Activated naive CD4-positive, alpha-beta T cell treated with Interleukin-2 at 50 U/mL for 16 hours (primary cell): ENCODE measurements at places on chromosomes 6 and 20.

DNA sequence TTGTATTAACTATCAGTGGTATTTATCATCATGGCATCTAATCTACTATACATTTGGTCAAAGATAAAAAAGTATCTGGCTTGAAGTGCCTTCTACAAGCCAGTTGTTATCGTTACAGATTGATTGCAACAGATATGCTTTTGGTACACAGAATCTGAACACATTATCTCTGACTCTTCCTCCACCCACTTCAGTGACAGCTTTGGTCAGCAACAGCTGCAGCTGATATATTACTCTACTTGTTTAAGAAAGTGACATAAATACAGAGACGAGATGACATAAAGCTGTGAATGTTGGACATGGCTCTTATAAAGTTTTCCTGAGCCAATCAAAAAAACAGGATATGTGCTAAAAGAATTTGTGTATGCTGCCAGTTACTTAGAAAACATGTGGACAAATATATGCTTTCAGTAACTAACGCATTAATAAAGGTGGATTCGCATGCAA, 77.6 kb downstream of the HIVEP2 start:
- DNase-seq, result no peak

DNA sequence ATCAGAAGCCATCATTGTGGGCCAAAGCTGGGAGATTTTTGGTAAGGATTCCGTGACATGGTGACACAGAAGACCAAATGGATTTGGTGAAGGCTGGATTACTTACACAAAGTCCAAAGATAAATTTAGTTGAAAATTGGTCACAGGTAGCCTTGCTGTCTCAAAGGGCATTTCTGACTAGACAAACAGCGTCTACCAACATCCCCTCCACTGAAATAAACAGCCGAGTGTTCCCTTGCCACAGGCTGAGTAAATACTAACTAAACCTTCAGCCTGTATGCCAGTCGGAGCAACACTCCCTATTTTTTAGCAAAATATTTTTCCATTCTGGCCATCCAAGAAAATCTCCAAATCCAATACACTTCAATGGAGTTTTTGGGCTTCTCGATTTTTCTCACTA, 279.9 kb upstream of the CITED2 start:
- no peak for DNase-seq

- no peak for DNase-seq
These were observed 17.5 kb downstream of the TRERF1 start for GRCh38 chr6:42434237-42434636.

DNA sequence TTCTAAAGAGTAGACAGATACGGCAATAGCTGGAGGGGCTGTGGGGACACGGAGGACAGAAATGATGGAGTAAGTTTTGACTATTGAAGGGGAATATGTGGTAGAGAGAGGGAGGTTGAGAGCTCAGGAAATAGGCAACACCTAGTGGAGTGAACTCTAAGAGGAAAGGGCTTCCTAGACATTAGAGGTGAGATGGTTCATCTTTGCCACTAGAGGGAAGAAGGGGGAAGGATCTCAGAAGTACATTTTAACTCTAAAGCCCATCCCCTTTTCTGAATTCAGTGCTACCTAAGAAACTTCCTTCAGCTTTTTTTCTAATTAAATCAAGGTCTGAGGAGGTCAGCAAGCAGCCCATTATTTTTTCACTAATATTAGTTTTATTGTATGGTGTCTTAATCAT, 689.4 kb upstream of the MAP3K7 start:
- no peak for DNase-seq

- peak; percentile 66 for DNase-seq
These were observed 26.9 kb downstream of the SPATA2 start for GRCh38 chr20:49888212-49889000.

- DNase-seq, result no peak
These were observed 349.3 kb downstream of the FARS2 start for GRCh38 chr6:5610640-5611039.

- no peak for DNase-seq
These were observed 118.7 kb downstream of the CLIC5 start for GRCh38 chr6:45896783-45897441.

DNA sequence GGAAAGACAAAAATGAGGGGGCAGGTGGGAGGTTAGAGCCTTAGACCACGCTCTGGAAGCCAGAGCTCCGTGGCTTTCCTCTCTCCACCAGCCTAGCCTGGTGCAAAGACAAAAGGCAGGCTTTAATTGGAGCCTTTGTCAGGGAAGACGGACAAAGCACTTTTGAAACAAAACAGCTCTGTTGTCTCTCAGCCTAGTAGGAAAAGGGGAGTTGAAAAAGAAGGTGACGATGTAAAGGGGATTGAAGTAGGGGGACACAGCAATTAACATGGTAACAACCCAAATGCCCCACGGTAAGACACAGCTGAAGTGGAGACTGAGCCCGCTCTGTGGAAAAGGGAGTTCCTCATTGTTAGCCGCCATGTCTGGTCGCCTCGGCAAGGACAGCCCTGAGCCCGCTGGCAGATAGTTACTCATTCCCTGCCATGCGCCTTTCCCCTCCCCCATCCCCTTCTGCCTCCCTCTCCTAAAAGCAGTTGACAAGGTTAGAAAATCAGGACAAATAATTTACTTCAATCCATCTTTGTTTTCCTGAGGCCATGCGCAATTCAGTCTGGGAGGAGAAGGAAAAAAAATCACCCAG, 93.0 kb downstream of the TCP11 start:
- no peak for DNase-seq

DNA sequence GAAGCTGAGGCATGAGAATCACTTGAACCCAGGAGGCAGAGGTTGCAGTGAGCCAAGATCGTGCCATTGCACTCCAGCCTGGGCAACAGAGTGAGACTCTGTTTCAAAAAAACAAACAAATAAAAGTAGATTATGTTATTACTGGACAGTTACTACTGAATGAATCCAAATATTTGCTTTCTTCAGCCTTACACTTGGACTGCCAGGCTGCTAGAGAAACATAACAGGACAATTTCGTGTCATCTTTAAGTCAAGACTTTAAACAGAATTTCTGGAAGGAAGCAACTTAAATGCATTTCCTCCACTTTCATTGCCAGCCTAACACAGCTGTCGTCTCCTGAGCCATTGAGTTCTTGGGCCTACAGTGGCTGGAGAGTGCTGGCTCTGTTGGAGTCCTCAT, 42.0 kb upstream of the PRIM2 start:
- no peak for DNase-seq

- DNase-seq, result no peak
These were observed 36.4 kb upstream of the RPN2 start for GRCh38 chr20:37142708-37143107.

DNA sequence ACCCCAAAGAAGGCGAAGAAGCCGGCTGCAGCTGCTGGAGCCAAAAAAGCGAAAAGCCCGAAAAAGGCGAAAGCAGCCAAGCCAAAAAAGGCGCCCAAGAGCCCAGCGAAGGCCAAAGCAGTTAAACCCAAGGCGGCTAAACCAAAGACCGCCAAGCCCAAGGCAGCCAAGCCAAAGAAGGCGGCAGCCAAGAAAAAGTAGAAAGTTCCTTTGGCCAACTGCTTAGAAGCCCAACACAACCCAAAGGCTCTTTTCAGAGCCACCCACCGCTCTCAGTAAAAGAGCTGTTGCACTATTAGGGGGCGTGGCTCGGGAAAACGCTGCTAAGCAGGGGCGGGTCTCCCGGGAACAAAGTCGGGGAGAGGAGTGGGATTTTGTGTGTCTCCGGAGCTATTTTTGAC, 69.6 kb downstream of the HFE start:
- DNase-seq, result peak; percentile 51

DNA sequence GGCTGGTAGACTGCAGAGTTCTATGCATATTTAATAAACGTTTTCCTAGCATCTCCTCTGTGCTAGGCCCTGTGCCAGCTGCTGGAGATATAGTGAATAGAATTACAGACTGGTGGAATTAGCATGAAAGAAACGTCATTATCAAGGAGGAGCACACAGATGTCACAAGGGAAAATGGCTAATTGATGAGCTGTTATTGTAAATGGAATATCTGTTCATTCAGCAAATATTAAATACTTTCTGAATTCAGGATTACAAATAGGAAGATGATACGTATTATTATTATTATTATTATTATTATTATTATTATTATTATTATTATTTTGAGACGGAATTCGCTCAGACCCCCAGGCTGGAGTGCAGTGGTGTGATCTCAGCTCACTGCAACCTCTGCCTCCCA, 1.2 kb downstream of the AAR2 start:
- no peak for DNase-seq

GRCh38 chr6:126302191-126302590, 37.7 kb upstream of the CENPW start:
- no peak for DNase-seq

GRCh38 chr6:118813775-118814174, 80.2 kb upstream of the ASF1A start:
- DNase-seq, result peak; percentile 10

DNA sequence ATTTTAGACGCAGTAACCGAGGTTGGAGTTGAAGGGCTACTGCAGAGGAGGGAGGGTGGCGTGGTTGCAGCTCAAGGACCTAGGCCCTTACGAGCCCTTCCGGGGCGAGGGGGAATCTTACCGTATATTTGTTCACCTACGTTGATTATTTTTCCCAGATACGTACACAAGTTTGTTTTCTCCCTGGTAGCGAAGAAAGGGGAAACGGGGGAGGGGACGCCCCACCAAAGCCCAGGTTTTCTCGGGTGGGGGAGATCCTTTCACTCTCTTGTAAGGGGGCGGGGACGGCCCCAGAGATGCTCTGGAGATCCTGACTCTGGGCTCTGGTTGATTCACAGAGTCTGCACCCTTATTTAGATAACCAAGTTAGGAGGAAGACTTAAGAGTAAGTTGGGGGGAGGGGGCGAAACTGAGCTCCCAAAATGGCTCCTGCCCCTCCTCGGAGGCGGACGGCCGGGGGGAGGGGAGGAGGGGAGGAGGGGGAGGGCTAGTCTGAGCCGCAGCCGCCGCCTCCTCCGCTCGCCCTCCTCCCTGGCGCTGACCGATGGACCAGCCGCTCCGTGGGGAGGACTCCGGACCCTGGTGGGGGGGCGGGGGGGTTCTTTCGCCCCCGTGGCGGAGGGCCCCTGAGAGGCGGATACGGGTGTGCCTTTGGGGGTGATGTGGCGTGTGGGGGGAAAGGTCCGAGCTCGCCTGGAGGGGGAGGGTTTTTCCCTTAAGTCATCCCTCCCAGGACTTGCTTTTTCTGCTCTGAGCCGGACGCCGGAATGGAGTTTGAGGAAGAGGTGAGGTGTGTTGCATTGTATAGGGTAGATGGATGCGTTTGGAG, 2.2 kb downstream of the BRD2 start:
- peak; percentile 86 for DNase-seq

DNA sequence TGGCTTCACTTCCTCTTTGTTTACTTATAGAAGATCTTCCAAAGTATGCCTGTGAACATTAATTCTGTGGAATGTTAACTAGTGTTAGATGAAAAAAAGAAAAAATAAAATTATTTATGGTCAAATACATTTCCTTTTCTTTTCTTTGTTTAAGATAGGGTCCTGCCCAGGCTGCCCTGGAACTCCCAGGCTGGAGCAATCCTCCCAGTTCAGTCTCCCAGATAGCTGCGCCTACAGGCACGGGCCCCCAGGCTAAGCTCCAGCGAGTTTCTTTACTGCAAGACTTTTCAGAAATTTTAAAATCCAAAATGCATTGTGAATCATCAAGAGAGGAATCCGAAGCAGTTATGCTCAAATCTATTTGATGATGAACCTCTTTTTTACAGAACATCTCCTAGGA, 39.3 kb upstream of the IL20RA start:
- no peak for DNase-seq

DNA sequence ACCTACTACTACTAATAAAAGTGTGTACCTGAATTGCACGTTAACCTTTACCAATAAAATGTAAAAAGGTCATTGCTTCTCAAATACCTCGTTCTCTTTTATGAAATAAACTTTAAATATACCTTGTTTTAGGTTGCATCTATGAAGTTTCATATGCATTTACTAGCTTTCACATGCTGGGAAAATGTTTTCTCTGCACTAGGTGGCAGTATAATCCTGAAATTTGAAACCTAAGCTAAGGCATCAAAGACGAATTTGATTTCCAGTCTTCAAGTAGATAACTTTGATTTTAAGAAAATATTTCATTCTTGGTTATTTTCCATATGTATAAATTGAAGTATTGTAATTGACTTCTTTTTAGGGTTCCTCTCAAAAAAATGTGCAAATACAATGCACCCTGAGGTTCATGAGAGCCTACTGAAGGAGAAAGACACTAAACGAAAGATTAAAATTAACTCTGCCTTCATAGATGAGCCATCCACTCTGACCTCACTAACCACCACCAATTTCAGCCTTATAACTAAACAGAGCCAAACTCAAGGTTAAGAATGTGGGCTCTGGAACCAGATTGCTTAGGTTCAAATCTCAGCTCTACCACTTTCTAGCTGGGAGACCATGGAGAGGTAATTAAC, 7.3 kb upstream of the COL9A1 start:
- DNase-seq, result no peak

GRCh38 chr20:1951436-1952115, 42.3 kb downstream of the PDYN start:
- no peak for DNase-seq

DNA sequence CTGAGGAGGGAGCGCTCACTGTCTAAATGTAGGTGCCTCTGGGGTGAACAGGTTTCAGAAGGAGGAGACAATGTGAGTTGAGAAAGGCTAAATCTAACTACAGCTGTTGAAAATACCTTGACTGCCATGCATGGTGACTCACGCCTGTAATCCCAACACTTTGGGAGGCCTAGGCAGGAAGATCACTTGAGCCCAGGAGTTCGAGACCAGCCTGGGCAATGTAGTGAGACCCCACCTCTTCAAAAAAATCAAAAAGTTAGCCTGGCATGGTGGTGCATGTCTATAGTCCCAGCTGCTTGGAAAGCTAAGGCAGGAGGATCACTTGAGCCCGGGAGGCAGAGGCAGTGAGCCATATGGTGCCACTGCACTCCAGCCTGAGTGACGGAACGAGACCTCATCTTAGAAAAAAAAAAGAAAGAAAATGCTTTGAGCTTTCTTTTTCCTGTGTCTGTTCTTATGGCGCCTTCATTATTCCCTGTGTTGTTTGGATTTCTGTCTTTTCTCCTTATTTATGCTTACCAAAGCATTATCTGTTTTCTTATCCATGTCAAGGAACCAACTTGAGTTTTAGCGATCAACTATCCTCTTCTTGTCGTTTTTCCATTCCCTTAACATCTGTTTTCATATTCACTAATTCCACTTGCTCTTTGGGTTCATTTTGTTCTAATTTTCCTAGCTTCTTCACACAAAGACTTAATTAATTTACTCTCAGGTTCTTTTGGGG, 8.5 kb downstream of the SLC2A10 start:
- no peak for DNase-seq

DNA sequence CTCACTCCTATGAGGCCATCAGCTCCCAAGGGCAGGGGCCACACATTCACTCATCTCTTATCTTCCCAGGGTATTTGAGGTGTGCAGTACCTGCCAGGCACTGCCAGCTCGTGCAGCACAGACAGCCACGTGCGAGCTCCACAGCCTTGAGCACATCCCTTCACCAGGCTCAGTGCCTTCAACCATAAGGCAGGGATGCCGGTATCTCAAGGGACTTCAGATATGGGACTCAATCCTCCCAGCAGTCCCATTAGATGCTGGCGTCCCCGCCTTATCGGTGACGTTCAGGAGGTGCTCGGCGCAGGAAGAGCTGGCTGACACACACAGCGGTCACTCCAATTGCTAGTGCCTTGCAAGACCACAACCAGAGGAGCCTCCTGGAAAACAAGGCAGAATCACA, 47.0 kb downstream of the EZR start:
- DNase-seq, result no peak
